ENCODE measurements at places on chromosomes 4 and X.
A peak's percentile ranks its signal among the peaks of the same experiment; 100 is the strongest.

GRCh38 chr4:7546152-7546808, 111.5 kb upstream of the PSAPL1 start:
- no peak for DNase-seq

DNA sequence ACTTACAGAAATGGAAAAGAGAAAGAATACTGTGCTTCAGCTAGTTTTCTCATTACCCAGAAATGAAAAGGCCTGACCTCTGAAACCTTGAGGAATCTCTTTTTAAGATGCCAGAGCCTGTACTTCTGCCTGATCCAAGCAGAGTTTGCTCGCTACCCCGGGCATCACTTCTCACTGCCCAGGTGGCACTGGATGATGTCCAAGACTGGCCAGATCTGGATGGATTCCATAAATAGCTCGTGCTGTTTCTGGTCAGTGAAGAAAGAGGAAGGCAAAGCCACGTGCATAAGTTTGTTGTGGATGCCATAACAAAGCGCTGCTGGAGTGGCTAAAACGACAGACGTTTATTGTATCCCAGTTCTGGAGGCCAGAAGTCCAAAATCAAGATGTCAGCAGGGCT, 133.5 kb downstream of the TBL1X start:
- no peak for DNase-seq

DNA sequence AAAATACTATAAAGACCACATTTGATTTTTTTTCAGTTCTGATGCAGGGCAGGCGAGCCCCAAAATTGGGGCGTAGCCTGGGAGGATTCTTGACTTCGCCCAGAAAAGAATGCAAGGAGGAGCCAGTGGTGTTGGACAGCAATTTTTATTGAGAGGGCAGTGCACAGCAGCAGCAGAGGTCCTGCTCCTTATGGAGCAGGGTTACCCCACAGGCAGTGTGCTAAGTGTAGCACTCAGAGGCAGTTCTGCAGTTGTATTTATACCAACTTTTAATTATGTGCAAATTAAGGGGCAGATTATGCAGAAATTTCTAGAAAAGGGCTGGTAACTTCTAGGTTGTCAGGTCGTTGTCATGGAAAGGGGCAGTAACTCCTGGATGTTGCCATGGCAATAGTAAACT, 69.9 kb downstream of the GASK1B start:
- DNase-seq: no peak

- DNase-seq: no peak
These were observed 4.1 kb upstream of the ARX start for GRCh38 chrX:25019707-25020390.

DNA sequence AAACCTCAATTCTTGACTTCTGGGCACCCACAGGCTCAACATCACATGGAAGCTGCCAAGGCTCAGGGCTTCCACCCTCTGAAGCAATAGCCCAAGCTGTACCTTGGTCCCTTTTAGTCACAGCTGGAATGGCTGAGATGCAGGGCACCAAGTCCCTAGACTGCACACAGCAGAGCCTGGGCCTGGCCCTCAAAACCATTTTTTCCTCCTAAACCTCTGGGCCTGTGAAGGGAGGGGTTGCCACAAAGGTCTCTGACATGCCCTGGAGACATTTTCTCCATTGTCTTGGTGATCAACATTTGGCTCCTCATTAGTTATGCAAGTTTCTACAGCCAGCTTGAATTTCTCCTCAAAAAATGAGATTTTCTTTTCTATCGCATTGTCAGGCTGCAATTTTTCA, 382.7 kb upstream of the RASGEF1B start:
- DNase-seq: no peak

- DNase-seq: no peak
These were observed 150.0 kb downstream of the MAML3 start for GRCh38 chr4:140003876-140004548.

DNA sequence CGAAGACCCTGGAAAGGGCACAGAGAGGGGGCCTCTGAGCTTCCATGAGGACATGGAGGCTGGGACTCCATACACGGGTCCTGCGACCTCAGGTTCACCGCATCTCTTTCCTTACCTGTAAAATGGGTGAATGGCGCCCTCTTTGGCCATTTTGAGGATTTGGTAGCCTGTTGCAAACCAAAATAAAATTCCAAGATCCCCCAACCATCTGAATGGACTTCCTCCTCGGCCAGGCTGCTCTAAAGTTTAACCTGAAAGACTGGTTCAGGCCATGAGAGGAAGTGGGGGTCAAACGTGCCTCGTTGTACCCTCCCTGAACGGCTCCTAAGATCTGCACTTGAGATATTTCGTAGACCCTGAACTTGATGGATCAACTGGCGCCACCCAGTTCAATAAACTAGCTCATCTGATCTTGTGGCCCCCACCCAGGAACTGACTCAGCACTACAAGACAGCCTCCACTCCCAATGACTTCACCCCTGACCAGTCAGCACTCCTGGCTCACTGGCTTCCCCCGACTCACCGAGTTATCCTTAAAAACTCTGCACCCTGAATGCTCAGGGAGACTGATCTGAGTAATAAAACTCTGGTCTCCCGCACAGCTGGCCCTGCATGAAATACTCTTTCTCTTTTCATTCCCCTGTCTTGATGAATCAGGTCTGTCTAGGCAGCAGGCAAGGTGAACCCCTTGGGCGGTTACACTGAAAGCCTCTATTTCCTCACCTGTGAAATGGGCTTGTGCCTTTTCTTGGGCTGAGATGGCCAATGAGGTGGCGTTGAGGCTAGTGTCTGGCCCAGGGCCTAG, 32.9 kb upstream of the GPR78 start:
- peak; percentile 59 for DNase-seq

DNA sequence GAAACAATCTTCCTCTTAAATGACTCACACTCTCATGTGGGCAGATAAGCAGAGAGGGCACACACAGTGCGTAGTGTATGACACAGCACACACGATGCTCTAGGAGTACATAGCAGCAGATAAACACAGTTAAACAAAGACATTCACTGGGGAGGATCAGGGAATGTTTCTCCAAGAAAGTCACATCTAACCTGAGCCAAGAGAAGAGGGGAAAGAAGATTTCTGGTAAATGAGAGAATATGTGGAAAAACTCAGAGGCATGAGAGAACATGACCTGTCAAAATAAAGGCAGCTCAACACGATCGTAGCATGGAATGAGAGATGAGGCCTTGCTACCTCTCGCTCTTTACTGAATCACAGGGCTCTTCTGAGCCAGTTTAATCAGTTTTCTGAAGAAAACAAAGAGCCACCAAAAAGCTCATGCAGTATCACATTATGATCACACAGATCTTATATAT, 251.0 kb downstream of the ANK2 start:
- DNase-seq: peak; percentile 65

- no peak for DNase-seq
These were observed 73.2 kb downstream of the JAKMIP1 start for GRCh38 chr4:6126971-6127745.

- DNase-seq: no peak
These were observed 138.6 kb downstream of the AFF1 start for GRCh38 chr4:87073199-87074120.

GRCh38 chr4:1300466-1301455, 11.1 kb downstream of the MAEA start:
- peak; percentile 96 for DNase-seq

- peak; percentile 4 for DNase-seq
These were observed 26.3 kb downstream of the GPC3 start for GRCh38 chrX:133958997-133959688.

GRCh38 chr4:2154215-2154740, 87.6 kb downstream of the HAUS3 start:
- DNase-seq: peak; percentile 42

GRCh38 chr4:158809611-158810486, 41.0 kb downstream of the FNIP2 start:
- DNase-seq: no peak

DNA sequence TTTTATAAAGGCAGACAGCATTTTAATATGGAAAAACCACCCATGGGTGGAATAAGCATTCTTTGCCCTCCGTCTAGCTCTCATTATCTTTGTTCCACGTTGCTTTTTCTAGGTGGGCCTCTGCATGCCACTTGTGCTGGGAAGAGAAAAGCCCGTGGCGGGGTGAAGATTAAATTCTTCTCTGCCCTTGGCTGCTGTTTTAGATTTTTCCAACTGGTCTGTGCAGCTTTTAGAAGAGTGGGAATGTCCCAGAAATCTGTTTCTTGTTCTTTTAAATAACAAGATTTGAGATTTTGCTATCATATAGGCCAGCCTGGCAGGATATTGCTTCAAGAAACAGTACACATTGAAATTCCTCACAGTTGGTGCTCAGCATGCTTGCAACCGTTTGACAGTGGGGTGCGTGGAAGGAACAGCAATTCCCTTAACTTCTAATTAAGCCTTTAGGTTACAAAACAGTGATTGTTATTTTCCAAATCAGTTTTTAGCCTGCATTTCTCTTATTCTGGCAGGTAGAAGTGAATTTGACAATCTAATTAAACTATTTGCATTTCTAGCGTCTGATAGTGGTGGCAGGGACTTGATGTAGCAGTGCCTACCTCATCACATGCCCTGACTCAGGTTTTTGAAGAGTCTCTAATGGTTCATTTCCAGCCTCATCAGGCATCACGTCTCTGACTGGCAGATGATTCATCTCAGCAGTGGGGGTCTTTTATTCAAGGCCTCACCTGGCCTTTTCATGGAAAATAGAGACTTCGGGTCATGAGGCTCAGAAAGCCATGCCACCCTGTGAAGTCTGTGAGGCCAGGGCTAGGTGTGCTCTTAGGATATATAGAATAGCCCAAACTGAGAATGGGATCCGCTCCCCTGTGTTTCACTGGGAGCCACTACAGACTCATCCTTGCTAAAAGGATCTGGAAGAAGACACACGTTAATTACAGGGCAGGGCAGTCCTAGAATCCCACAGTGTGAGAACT, 50.8 kb downstream of the PPEF1 start:
- DNase-seq: no peak

DNA sequence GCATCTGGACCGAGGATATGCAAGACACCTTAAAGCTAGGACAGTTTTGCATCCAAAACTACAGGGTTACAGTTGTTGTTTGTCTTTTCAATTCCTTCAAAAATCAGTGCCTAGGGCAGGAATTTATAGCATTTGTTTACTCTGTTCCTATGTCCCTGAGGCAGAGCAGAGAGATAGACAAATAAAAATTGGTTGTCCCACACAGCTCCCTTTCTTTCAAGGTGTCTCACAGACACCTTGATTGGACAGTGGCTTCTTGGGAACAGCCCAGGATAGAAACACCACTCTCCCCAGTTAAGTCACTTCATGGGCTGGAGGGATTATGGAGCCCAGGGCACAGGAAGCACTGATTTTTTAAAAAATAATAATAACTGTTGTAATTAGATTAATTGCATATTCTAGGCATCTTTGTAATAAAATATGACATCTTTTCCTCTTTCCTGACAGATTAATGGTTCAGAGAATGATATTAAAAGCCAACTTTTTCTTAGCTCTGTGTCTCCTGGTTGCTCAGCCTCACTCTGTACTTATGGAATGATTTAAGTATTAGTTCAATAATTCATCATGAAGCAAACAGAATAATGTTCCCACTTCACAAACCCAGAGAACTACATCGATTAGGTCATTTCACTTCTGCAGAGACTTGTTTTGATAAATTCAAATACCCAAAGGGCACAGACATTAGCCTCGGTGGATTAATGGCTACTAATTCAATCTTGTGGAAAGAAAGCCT, 8.2 kb downstream of the MAGEB17 start:
- DNase-seq: no peak

DNA sequence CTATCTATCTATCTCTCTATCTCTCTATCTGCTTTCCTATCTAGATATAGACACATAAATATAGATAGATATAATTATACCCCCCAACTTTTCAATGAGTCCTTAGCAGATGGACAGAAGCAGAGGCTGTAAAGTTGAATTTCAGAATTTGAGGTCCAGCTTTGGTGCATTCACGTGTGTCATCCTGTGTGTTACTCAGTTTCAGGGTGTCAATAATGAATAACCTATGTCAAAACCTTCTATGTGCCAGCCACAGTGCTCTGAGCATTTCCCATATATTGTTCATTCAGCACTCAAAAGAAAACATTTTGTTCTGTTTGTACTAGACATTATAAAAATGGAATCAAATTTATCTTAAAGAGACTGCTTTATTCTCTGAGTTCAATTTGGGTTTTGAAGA, 310.0 kb downstream of the ARHGAP24 start:
- no peak for DNase-seq

DNA sequence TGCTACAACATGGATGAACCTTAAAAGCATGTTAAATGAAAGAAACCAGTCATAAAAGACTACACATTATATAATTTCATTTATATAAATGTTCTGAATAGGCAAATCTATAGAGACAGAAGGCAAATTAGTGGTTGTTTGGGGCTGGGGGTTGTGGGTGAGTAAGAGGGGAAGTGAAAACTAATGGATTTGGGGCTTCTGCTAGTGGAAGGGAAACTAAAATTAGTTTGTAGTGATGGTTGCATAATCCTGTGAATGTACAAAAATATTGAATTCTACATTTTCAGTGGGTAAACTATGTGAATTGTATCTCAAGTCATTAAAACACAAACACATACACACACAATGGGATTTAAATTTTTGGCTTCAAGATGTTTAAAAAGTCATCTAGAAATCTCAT, 25.4 kb upstream of the LIMCH1 start:
- no peak for DNase-seq

DNA sequence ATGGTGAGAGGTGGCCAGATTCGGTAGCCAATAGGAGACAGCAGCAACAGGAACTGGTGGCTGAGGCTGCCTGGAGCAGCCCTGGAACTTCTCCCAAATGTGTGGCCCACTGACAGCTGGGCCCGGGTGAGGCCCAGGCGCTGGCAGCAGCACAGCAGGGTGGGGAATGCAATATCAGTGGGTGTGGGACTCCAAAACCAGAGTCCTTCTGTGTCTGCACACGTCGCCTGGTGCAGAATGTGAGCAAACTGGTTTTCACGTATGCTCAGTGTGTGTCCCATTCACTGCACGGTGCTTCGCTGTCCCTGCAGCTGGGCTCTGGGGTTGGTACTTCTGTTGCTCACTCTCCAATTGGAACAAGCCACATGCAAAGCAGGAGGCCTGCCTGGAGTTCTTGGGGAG, 14.4 kb upstream of the CENPU start:
- DNase-seq: no peak

- DNase-seq: no peak
These were observed 2.4 kb downstream of the TMEM131L start for GRCh38 chr4:153468587-153468986.

- DNase-seq: no peak
These were observed 108.8 kb upstream of the RPL34 start for GRCh38 chr4:108511618-108512017.

GRCh38 chrX:81241753-81242152, 39.9 kb downstream of the SH3BGRL start:
- peak; percentile 17 for DNase-seq

GRCh38 chr4:78938868-78939666, at the start of gene PAQR3:
Gene PAQR3 (minus strand): TSS chr4:78939438. CDS start chr4:78939224, 214 bp downstream.
- peak; percentile 80 for DNase-seq

DNA sequence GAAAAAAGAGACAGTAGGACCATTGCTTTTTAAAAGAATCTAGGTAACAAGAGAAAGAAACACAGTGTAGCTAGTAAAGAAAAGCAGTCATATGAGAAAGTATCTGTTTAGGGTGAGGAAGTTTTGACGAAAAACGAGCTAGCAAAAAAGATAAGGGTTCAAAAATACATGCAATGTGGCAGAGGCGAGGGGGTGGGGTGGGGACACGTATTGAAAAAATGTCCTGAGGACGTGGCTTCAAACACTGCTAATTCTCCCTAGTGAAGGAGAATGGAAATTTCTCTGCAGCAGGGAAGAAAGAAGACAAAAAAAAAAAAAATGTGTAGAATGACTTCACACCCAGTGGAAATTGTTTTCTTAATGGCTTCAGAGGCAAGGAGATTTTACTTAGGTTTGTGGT, 856.4 kb upstream of the INTU start:
- no peak for DNase-seq
